ENCODE measurements at places on chromosomes 2 and 18. TPM values are rescaled to one million over a fixed set of nuclear protein-coding genes. Genes with fewer than 3 reads are reported as not detected.

- no peak for DNase-seq
Measured at GRCh38 chr18:58624011-58624410, 4.9 kb downstream of the ALPK2 start.

DNA sequence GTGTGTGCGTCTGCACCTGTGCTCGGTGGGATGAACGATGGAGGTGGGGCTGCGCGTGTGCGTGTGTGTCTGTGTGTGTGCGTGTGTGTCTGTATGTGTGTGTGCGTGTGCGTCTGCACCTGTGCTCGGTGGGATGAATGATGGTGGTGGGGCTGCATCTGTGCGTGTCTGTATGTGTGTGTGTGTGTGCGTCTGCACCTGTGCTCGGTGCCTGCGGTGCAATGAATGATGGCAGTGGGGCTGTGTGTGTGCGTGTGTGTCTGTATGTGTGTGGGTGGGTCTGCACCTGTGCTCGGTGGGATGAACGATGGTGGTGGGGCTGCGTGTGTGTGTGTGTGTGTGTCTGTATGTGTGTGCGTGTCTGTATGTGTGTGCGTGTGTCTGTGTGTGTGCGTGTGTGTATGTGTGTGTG, 48.5 kb upstream of the CTDP1 start:
- no peak for DNase-seq

- no peak for DNase-seq
Measured at GRCh38 chr18:76503649-76504386, 8.8 kb upstream of the ZNF516 start.

- no peak for DNase-seq
Measured at GRCh38 chr18:50472941-50473340, 86.9 kb upstream of the MAPK4 start.

GRCh38 chr2:69226903-69227302, 160.1 kb downstream of the GFPT1 start:
- peak; percentile 62 for DNase-seq

DNA sequence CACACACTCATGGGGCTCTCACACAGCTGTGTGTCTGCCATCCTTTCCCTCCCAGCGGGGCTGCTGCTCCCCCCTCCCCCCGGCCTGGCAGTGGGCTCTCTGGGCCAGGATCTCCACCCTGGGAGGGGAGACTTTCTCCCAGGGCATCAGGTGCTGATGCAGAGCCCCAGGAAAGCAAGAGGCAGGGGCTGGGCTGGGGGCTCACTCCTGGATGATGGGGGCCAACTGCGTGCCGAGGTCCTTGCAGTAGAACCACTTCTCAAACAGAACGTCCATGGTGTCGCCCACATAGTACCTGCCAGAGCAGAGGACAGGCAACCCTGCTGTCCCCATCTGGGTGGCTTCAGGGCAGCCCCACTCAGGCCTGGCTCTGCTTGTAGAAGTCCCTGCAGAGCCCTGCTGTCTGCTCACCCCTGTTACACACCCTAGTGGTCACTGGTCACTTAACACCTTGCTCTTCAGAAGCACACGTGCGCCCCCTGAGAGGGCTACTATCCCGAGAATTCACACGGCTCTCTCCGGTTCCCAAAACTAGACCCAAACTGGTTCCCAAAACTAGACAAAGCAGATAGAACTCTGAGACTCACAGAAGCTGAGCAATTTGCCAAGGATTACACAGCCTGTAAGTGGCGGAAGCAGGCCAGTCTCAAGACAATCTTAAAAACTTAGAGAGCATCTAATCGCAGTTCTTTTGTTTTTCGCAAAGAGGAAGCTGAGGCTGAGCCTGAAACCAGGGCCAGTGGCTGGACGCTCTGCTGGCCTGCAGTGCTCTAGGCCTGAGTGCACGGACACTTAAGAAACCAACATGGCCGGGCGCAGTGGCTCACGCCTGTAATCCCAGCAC, 6.6 kb upstream of the OXER1 start:
- no peak for DNase-seq

GRCh38 chr2:22690096-22690495, 694.9 kb upstream of the KLHL29 start:
- DNase-seq, result no peak

DNA sequence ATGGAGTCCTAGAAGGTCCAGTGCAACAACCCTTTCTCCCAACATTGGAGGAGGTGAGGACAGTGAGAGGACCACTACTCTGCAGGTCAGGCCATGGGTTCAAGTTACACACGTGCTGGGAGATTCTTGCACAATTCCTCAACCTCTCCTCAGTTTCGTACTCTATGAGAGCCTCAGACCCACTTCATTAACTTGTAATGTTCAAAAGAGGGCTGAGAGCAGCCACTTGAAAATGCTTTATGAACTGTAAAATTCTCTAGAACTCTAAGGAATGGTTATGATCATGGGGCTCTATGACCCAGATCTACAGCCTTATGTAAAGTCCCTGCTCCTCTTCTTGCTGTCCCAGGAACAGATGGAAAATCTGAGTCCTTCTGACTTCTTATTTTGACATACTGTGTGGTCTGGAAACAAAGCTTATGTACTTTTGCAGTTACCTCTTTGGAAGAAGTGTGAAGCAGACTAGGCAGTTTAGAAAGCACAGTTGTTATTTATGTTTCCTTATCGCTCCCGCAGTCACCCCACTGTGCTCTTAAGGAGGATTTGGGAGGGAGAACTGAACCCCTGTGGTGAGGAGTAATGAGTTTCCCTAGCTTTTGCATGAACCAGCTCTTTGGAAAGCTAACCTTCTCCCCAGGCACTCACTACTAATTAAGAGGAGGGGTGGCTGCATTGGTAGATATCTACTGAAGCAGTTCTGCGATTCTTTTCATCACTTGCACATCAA, 296.6 kb downstream of the LRRTM1 start:
- no peak for DNase-seq

DNA sequence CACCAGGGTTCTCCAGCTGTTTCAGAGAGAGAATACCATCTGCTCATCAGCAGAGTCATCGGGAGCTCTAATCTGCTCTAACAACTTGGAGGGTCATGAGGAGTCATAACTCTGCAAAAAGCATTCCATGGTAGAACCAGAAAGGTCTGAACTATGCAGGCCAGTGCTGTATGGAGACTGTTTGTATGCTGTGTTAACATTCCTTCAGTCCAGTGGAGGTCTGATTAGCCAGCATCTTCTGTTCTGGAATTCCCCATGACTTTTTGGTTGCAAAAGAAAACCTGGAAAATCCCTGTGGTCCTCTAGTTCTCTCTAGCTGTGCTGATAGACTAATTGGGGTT, 9.4 kb upstream of the ITGB6 start:
- no peak for DNase-seq

- DNase-seq, result peak; percentile 24
Measured at GRCh38 chr2:26877276-26877675, 29.3 kb downstream of the DPYSL5 start.

DNA sequence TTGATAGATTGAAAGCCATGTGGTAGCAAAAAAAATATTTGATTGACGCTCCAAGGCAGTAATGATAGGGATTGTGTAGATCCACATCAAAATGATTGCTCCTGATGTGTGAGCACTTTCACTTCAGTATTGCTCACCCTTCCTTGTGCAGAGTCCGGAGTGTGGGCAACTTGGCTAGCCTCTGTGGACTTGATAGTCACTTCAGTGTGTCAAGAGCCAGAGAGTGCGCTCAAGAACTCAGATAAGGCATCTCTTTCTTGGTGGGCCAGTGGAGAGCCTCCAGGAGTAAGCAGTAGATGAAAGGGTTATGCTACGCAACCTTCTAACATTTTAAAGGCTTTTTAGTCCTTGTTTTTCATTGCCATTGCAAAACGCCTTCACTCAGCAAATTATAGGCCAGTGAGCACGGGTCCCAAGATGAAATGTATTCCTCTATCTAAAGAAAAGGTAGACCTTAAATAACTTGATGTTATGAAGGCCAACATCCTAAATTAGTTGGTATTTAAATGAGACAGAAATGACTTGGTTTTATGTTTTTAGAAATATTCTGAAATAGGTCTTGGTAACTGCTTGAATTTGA, 84.4 kb downstream of the MEIS1 start:
- no peak for DNase-seq

- no peak for DNase-seq
Measured at GRCh38 chr18:50709193-50709592, 110.6 kb downstream of the MRO start.

FOXD4L1 gene
- not detected for total RNA-seq

CDKL4 gene
- 1.2 TPM for total RNA-seq

C2orf92 gene
- 2.1 TPM for total RNA-seq

ANKRD30BL gene
- total RNA-seq, result not detected

TMEM37 gene
- total RNA-seq, result 2.8 TPM

SERPINE2 gene
- 126 TPM for total RNA-seq
